Omental fat pad (tissue), 4 donors: ENCODE measurements at places on chromosomes 2 and 18. TPM values are rescaled to one million over a fixed set of nuclear protein-coding genes. Genes with fewer than 3 reads are reported as not detected.

Gene LIMS3
- 2.2 TPM for total RNA-seq

Gene PJVK
- 2.5 TPM for total RNA-seq

Gene SCN3A
- total RNA-seq: 0.72 TPM

Gene SERPINB12
- total RNA-seq: not detected

DNA sequence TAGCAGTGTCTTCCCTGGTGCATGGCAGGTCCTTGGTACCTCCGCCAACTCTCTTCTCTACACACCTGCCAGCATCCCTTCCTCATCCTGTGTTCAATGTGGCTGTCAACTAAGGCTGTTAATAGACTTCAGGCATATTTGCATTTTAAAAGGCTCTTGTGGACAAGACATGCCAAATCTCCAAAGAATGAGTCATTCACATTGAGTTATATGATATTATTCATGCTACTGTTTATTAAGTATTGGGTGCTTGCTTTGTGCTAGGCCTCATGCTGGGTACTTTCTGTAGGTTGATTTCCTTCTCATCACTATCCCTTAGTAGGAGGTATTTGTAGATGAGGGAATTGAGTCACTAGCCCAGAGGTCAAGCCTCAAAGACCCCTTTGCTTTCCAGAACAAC, 5.2 kb downstream of the MYO1B start:
- no peak for DNase-seq

DNA sequence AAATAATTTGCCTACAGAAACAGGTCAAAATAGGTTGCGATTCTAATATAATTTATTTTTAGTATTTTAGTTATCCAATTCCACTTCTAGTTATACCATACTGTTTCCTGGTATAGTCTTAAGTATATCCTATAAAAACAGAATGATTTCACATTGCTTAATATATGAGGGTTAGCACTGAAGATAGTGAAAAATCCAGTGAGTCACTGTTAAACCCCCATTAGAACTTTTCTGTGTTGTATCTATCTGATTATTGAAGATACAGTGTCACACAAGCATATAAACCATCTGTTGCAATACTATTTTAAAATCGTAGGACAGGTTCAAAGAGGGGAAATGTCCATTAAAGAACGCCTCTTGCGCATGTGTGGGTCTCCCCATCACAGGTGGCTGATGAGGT, 110.0 kb downstream of the FEZ2 start:
- no peak for DNase-seq
